ENCODE measurements at places on chromosomes 5 and 9. TPM values are rescaled to one million over a fixed set of nuclear protein-coding genes. Genes with fewer than 3 reads are reported as not detected.

GRCh38 chr9:137396634-137397367 is 26.2 kb downstream of the EXD3 start:
- no peak for DNase-seq

DNA sequence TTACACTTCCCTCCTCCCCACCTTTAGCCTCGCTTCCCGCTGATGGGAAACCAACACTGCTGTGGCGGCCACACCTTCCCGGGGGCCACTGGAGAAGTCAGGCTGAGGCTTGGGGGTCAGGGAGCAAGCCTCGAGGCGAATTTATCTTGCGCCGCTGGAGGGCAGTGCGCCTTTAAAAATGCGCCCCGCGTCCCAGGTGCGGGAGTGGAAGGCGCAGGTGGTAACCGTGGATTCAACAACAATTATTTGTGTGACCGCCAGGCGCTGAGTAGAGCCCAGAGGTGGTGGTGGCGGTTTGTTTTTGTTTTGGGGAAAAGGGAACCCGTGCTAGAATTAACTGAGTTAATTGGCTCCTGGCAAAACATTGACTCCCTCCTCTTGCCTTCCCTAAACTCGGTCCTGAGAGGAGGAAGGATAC is 1.1 kb downstream of the CFAP77 start:
- DNase-seq = peak; percentile 49

DNA sequence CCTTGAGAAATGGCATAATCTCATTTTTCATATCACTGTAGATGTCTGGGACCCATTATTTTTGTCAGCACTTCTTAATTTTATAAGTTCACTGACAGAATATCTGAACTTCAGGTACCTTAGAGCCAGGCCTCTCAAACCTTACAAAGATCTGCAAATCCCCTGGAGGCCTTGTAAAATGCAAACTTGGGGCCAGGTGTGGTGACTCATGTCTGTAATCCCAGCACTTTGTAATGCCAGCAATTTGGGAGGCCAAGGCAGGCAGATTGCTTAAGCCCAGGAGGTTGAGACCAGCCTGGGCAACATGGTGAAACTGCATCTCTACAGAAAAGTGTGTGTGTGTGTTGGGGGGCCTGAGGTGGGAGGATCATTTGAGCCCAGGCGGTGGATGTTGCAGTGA is 30.8 kb downstream of the RASGRF2 start:
- DNase-seq = no peak

DNA sequence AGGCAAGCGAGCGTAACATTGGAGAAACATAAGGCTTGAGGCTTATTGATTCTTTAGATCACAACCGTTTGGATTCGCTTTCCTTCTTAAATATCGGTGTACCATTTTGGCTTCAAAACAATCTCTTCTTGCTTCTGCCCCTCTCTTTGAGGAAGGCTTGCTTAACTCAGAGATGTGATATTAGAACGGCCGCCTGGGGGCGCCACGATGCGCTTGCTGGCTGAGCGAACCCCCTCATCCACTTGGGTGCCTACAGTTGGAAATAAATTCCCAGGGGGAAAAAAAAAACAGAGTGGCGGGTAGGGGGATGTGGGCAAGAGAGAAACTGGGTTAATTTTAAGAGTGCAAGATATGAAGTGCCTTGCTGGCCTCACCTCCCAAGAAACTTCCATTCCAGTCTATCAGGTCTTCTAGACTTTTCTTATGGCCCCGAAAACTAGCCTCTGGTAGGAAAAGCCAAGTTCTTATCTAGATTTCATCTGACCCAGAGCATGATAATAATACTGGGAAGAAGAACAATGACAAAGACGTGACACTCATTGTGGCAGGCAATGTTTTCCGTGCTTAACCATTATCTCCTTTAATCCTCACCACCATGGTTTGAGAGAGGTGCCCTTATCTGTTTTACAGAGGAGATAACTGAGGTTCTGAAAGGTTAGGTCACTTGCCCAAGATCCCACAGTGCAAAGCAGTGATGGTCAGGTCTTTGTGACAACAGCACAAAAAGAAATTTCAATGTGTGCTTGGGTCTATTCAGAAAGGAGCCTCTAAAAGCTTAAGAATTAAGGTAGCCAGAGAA is 115.8 kb downstream of the DPYSL3 start:
- DNase-seq = no peak

- no peak for DNase-seq
These were observed 98.4 kb upstream of the CAST start for GRCh38 chr5:96563816-96564215.

DNA sequence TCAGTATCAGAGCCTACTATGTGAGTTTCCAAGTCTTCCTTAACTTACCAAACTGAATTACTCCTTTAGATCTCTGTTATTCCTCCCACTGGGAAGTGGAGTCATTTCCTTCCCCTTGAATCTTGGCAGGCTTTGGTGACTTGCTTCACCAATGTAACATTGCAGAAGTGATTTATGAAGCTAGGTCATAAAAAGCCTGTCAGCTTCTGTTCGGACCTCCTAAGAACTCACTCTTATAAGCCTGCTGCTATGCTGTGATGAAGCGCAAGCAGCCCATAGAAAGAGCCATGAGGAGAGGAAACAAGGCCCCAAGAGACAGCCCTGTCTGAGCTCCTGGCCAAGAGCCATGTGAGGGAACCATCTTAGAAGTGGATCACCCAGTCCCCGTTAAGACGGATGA is 14.2 kb upstream of the FOXB2 start:
- DNase-seq = no peak

DNA sequence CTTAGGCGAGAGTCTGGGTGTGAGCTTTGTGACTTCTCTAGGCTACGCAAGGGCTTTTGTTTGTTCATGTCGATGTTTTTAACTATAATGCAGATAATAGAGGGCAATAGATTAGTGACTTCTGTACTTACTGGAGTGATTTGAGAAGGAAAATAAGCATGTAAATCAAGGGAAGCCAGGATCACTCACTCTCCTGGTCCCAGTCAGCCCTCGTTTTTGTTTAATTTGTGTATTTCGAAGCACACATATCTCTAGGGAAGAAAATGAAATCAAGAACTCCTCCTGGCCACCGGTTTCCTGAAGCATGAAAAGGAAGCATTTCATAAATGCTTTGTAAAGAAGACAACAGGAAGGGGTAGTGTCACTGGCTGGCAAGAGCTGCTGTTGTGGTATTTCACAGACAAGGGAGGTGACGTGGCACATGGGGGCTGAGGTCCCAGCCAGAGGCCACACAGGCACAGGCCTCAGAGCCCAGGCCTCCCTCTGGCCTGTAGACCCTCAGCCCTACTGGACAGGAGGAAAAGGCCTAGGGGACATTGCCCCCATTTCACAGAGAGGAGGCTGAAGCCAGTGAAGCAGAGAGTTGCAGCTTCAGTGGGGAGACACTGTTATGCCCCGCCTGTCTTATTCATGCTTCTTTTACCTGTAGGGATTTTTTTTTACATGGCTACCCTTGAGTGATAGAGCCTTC is 34.1 kb downstream of the IRF1 start:
- DNase-seq = peak; percentile 90

GRCh38 chr5:152593388-152593787 is 188.3 kb upstream of the NMUR2 start:
- DNase-seq = no peak

DNA sequence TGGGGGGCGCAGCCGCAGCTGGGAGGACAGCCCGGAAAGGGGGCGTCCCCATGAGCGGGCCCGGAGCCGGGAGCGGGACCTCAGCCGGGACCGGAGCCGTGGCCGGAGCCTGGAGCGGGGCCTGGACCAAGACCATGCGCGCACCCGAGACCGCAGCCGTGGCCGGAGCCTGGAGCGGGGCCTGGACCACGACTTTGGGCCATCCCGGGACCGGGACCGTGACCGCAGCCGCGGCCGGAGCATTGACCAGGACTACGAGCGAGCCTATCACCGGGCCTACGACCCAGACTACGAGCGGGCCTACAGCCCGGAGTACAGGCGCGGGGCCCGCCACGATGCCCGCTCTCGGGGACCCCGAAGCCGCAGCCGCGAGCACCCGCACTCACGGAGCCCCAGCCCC is 47.0 kb downstream of the TJP2 start:
- no peak for DNase-seq

- peak; percentile 20 for DNase-seq
These were observed 297.6 kb downstream of the MAN2A1 start for GRCh38 chr5:109987355-109987754.

- peak; percentile 36 for DNase-seq
These were observed 34.0 kb upstream of the SLC28A3 start for GRCh38 chr9:84374516-84374915.

RASGRF2 gene
- total RNA-seq = not detected

LAMC3 gene
- total RNA-seq = not detected

CDX1 gene
- not detected for total RNA-seq

INSL6 gene
- not detected for total RNA-seq

SPINK6 gene
- total RNA-seq = not detected

ANKRD20A1 gene
- total RNA-seq = not detected

CER1 gene
- not detected for total RNA-seq
